Left renal pelvis (tissue), 4 donors: ENCODE measurements at places on chromosomes 3 and 15. TPM values are rescaled to one million over a fixed set of nuclear protein-coding genes. Genes with fewer than 3 reads are reported as not detected.

- DNase-seq, result no peak
These were observed 183.9 kb downstream of the TPRG1 start for GRCh38 chr3:189355481-189356201.

DNA sequence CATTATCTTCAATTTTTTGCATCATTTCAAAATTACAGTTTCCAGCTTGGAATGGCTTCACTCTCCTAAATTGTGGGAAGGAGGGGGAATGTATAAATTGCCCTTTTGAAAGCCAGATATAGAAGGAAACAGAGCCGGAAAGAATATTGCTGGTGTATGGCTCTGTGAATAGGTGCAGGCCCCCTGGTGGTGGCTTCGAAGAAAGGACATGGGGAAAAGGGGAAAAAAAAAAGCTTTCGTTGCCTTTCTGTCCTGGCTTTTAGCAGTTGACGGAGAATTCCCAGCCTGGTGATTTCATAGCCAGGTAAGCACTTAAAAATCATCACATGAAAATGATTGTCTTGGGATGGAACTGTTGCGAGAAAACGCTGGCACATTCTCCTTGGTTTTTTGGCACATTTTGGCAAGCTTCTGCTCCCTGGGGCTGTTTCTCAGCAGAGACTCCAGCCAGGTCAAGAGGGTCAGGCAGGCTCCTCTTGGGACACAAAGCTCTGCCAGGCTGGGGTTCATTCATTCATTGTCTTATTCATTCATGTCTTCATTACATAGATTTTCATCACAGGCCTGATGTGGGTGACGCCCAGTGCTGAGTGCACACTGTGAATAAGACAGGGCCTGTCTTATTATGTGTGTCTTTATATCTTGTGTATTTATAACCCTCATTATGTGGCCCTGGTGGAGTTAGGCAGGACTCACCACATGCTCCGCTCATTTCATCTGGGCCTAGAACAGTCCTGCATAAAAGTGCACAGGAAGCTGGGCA is 300.0 kb upstream of the TPM1 start:
- peak; percentile 51 for DNase-seq

DNA sequence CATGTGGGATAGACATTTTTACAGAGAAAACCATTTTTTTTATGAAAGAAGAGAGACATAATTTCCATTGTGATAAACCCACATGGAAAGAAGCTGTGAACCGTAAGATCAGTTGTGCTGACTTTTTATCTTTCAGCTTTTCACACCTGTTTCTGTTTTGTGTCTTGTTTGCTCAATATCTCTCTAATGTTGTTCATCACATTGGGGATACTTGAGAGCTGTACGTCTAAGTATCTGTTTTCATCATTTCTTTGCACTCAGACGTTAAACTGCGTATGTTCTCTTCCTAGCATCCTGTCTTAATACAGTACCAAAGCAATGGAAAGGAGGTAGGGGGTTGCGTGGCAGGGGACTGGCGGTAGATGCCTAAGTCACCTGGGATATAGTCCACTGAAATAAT is 449.0 kb downstream of the NAALADL2 start:
- no peak for DNase-seq

GRCh38 chr3:49295489-49296058 is 18.5 kb upstream of the C3orf62 start:
- DNase-seq, result no peak

- no peak for DNase-seq
These were observed 8.2 kb downstream of the HYAL2 start for GRCh38 chr3:50314342-50314741.

DNA sequence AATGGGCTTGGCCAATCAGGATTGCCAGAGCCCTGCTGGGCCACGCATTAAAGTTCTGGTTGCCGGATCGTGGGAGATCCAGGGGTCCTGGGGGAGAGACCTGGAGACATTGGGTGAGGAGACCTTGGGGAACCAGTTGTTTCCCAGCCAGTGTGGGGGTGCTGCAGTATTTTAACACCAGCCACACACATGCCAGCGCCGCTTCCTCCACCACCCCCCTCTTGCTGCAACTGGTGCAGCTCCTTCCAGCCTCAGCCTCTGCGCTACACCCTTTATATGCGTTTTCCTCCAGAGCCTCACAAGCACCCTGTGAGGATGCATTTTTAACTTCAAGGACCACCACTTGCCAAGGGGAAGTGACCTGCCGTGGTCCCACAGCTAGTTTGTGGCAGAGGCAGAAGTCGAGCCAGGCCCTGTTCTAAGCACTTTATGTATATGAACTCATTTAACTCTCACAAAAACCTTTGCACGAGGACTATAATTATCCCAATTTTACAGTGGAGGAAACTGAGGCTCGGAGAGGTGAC is 29.4 kb upstream of the GRIP2 start:
- DNase-seq, result no peak

- DNase-seq, result no peak
These were observed 23.9 kb downstream of the LIPH start for GRCh38 chr3:185528532-185528931.

Gene CHRNA5
- 11.3 TPM for polyA plus RNA-seq
